ENCODE measurements at places on chromosomes 11 and 22. TPM values are rescaled to one million over a fixed set of nuclear protein-coding genes. Genes with fewer than 3 reads are reported as not detected.

The TSGA10IP gene
- total RNA-seq = not detected

The UCP3 gene
- 1.5 TPM for total RNA-seq

The TRIM6 gene
- total RNA-seq = 0.75 TPM

The TAGLN gene
- total RNA-seq = 45.4 TPM

GRCh38 chr11:35546317-35546716 lies 20.9 kb upstream of the PAMR1 start:
- no peak for DNase-seq

DNA sequence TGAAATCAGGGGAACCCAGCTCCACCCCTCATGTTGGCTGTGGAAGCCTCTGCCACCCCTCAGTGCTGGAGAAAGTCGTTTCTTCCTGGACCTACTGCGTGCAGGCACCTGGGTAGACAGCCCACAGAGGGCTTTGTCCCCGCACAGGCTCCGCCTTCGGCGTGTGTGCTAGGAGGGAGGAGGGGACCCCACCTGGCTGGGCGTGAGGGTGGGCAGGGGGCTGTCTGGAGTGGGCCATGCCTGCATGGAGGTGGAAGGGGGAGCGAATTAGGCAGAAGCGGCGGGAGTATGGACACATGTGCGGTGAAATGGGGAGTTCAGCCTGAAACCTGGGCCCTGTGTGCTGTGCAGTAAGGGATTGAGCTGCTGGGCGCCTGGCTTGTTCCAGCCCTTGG lies 49.3 kb downstream of the FBLN1 start:
- DNase-seq = no peak

DNA sequence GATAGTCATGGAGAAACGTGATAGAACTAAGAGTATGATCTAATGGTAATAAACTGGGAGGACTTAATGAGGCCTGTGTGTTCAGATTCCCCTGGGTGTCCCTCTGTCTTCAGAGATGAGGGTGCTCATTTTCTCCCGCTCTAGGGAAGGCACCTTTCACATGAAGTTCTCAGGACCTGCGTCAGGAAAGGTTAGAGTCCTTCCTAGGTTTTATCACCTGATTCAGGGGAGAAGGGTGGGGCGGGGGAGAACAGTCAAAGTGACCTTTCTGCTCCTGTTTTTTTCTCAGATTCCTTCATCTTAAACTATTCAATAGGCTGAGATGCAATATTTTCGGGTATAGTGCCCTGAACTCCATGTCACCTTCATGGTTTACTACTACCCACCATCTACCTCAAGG lies 22.4 kb upstream of the CRTAM start:
- no peak for DNase-seq

DNA sequence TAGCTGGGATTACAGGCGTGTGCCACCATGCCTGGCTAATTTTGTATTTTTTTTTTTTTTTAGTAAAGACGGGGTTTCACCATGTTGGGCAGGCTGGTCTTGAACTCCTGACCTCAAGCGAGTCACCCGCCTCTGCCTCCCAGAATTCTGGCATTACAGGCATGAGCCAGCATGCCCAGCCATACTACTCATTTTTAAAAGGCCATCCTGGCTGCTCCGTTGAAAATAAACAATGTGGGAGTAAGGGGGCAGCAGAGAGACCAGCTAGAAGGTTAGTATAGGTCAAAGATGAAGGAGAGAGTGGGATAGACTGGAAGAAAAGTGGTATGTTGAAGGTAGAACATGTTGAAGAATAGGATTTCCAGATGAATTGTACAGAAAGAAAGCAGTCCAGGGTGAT lies 17.6 kb upstream of the LIN7C start:
- DNase-seq = peak; percentile 45

DNA sequence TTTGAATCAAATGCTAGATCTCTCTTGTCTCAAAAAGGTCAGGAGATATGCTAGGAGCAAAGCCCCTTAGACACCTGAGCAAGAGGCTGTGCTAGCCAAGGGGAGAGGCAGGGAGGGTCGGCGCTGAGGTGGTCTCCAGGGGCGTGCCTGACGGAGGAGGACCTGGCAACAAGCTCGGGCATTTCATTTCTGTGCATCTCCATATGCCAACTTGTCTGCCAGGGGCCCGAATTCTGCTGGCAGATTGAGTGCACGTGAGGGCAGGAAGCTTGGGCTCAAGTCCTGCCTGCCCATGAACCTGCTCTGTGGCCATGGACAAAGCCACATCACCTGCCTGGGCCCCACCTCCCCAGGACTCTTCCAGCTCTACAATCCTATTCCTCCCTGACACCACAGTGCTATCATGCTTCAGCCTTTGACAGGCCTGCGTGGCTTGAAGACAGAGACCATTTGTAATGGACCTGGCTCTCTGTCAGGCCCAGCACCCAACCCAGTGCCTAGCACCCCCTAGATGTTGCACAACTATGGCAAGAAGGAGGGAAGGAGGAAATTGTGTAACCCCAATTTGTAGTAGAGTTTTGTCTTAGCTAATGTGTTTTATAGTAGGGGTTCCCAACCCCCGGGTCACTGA lies 16.3 kb upstream of the VSIG10L2 start:
- DNase-seq = no peak

DNA sequence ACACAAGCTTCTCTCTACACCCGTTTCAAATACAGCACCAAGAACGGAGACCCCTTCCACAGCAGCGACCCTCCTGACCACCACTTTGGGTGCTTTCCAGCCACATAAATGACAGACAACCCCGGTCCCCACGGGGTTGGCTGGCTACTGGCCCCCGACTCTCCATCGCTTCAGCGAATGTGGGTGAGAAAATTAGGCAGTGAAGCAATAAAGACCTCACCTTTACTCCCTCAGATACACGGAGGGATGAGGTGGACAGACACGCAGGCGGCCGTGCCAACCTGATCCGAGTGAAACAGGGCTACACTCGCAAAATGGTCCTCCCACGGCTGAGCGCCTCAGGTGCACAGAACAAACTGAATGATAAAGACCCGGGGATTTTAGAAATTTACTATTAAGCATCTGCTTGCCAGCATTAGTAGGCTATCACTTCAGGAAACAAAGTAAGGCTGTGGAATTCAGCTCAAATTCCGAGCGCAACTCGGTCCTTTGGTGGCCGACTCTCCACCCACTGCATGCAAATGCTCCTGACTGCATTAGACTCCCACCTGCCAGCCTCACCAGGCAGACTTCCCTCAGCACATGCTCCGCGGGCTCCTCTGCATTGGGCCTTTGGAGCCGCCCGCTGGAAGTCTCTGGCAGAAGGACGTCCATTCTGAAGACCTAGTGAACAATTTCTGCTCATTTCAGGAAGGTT lies 12.8 kb upstream of the EFCAB6 start:
- DNase-seq = no peak

GRCh38 chr11:76288166-76288980 lies 82.1 kb upstream of the WNT11 start:
- no peak for DNase-seq

- DNase-seq = no peak
These were observed 4.3 kb downstream of the SMARCB1 start for GRCh38 chr22:23790819-23791737.

GRCh38 chr22:35518811-35519210 lies 21.8 kb upstream of the RASD2 start:
- no peak for DNase-seq

- DNase-seq = no peak
These were observed 103.7 kb downstream of the CTTN start for GRCh38 chr11:70501933-70502540.

DNA sequence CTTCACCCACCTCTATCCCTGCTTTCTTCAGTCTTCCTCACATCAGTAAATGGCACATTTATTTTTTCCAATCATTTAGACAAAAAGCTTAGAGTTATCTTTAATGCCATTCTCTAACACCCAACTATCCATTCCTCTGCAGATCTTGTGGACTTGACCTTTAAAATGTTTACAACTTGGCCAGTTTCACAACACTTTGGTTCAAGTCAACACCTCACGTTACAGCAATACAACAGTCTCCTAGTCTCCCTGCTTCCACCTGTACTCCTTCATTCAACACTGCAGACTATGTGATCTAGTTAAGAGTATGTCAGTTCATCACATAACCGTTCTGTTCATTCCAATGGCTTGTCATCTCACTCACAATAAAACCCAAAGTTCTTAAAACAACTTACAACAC lies 305.2 kb downstream of the SWAP70 start:
- no peak for DNase-seq

DNA sequence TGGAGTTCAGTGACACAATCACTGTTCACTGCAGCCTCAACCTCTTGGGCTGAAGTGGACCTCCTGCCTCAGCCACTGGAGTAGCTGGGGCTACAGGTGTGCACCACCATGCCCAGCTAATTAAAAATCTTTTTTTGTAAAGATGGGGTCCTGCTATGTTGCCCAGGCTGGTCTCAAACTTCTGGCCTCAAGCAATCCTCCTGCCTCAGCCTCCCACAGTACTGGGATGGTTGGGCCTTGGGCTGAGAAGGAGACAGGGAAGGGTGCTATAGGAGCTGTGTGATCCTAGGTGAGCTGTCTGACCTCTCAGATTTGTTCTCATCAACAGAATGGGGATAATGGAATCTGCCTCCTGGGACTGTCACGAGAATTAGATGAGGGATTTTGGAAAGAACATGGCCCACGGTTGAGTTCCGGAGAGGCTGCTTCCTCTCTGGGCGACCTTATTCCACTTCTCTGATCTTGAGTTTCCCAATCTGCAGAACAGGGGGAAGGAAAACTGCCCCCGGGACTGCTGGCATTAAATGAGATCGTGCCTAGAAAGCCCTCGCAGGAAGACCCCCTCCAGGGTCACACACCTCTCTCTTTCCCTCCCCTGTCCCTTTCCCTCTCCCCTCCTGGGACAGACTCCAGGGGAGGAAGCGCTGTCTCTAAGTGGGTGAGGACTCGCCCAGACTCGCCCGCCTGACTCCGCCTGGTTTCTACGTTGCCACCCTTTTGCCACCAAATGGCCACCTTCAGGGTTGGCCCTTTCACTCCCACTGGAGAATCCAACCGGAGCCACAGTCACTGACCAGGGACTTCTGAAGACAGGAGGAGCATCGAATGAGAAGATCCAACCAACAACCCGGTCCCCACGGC lies 50.1 kb downstream of the MCM5 start:
- no peak for DNase-seq

- DNase-seq = no peak
These were observed 27.0 kb upstream of the CCDC89 start for GRCh38 chr11:85712953-85713352.

DNA sequence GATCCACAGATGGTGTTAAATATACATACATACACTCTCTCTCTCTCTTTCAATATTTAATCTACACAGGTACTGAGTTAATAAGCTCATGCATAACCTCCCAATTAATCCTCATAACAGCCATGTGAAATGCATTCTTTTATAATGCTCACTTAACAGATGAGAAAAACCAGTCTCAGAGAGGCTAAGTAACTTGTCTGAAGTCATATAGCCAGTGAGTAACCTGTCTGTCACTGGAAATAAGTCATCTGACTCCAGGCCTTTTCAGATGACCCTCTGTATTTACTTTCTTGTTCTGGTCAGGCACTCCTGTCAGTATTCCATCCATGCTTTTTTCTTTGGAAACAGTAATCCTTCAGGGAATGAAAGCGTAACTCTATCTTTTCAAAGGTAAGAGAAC lies 594.0 kb upstream of the TENM4 start:
- DNase-seq = no peak

DNA sequence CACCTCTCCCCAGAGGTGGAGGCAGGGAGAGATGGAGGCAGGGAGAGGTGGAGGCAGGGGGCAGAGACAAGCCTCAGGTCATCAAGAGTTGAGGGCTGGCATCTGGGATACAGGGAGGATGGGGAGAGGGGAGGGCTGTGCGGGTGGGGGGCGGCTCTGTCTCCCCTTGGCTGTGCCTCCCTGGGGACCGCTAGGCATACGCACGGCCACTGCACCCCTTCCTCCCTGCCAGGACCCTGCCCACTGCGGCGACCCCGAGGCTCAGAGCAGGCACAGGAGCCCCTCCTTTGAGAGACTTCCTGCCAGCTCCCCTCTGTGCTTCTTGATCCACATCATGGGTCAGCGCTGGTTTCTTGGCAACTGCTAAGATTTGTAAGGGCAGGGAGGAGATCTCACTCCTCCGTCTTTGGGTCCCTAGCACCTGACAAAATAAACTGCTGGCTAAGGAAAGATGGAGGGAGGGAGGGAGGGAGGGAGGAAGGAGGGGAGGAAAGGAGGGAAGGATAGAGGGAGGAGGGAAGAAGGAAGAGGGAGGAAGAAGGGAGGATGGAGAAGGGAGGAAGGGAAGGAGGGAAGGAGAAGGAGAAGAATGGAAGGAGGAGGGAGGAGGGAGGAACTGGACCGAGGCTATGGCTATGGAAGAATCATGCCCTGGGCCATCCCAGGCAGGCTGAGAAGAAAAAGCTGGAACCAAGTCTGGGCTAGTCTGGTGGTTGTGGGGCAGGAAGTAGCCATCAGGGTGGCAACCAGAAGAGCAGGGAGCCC lies 18.5 kb downstream of the PRR33 start:
- DNase-seq = peak; percentile 60

DNA sequence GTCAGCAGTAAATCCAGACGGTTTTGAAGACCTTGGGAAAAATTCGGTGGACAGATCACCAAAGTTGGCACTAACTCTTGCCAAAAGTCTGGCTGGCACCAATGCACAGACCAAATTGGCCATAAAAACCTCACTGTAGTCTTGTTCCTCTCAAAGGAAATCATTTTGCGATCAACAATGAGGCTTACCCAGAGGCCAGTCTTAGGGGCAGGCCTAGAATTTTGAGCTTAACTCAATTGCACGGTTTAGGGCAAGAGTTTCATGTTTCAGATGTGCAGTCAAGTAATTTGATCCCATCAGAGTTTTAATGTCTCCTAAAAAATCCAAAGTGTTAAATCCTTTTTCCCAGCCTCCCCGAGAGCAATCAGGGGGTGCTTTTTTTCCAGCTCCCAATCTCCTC lies 19.0 kb downstream of the MPPED2 start:
- DNase-seq = peak; percentile 11

DNA sequence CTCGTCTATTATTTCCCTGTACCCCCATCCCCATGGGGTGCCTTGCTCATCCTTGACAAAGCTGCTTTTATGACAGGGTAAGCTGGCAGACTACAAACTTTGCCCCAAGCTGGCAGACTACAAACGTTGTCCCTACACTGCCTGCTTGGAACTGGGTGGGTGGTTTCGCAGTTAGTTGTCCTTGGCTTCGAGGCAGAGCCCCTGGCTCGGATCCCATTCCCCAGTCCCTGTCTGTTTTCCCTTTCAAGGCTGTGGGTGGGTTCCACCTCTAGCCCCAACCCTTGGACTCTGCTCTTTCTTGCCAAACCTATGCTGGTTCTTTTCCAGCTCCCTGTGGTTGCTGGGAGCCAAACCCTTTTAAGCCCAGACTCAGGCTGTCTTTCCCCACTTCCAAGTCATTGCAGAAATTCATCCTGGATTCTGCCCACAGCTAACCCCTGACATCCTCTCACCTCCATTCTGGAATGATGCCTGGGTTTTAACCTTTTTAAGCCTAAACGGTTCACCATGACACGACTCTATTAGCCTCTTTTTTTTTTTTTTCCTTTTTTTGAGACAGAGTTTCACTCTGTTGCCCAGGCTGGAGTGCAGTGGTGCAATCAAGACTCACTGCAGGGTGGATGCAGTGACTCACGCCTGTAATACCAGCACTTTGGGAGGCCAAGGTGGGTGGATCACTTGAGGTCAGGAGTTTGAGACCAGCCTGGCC lies 9.2 kb upstream of the RBM14 start:
- peak; percentile 97 for DNase-seq

GRCh38 chr11:104943561-104943960 lies 24.8 kb downstream of the CASP4 start:
- no peak for DNase-seq

GRCh38 chr11:17740649-17741235 lies 6.2 kb downstream of the KCNC1 start:
- no peak for DNase-seq

GRCh38 chr11:61384271-61385242 lies 7.8 kb upstream of the TMEM216 start:
- DNase-seq = peak; percentile 61
